ENCODE measurements at places on chromosomes 4 and X.

- DNase-seq, result no peak
Measured at GRCh38 chrX:69179380-69179911, 14.2 kb upstream of the PJA1 start.

DNA sequence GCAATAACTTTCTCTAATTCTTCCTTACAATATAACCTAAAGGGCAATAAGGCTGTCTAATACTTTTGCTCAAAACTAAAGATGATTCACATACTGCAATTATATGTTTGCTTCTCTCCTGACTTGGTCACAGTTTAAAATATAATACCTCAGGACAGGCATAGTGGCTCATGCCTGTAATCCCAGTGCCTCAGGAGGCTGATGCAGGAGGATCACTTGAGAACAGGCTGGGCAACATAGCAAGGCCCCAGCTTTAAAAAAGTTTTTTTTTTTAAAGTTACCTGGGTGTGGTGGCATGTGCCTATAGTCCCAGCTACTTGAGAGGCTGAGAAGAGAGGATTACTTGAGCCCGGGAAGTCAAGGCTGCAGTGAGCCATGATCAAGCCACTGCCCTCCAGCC, 229.7 kb upstream of the GALNT7 start:
- DNase-seq, result no peak

- DNase-seq, result no peak
Measured at GRCh38 chr4:177419434-177419833, 22.8 kb downstream of the AGA start.

DNA sequence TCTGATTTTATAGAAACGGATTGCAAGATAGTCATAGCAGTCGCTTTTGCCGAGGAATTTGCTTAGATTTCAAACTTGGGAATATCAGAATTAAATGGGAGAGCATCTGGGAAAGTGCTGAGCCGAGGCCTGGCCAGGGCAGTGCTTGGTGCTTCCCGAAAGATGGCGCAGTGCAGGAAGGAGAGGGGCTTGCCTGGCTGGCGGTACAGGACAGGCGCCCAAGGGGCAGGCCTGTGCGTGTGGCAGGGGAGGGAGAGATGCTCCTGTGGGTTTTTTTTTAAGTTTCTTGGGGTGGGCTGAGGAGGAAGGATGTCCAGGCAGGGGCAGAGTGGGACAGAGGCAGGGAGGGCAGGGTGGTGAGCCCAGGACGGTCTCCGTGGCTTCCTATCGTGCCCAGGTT, 241.1 kb downstream of the AFAP1 start:
- no peak for DNase-seq

- no peak for DNase-seq
Measured at GRCh38 chr4:87461281-87461700, 38.9 kb downstream of the NUDT9 start.

DNA sequence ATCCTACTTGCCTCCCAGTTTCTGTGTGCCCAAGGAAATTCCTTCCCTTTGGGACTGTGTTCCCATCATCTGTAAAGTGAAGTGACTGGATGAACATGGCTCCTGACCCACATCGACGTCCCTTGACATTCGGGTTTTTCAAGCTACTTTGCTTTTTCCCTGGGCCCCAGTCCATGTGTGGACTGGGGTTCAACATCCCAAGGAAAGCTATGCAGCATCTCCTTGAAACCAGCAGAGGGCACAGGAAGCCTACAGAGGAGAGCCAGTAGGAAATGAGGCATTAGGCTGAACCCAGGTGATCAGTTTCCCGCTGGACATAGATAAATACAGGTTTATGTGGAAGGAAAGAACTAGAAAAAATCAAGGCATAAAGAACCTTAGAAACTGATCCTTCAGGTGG, 145.1 kb upstream of the ARHGEF9 start:
- DNase-seq, result no peak

- no peak for DNase-seq
Measured at GRCh38 chr4:29051381-29051965, 1668.7 kb upstream of the PCDH7 start.

- DNase-seq, result no peak
Measured at GRCh38 chrX:109747681-109748080, 14.6 kb upstream of the ACSL4 start.

DNA sequence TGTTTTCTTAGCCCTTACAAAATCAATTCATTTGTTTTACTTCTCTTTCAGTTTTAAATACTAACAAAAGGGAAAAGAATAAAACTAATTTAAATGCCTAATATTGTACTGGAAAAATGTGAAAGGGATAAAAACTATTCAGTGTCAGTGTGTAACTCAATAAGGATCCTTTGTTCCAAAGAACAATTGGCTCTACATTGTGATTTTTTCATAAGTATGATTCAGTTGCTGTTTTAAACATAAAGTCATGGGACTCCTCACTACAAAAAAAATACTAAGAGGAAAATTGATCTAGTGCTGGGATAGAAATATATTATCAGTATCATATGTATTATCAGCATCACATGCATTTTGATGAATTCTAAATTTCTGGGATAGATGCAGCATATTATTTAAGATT, 199.4 kb upstream of the TRAM1L1 start:
- no peak for DNase-seq

GRCh38 chrX:14409341-14409740, 120.0 kb upstream of the GLRA2 start:
- no peak for DNase-seq

DNA sequence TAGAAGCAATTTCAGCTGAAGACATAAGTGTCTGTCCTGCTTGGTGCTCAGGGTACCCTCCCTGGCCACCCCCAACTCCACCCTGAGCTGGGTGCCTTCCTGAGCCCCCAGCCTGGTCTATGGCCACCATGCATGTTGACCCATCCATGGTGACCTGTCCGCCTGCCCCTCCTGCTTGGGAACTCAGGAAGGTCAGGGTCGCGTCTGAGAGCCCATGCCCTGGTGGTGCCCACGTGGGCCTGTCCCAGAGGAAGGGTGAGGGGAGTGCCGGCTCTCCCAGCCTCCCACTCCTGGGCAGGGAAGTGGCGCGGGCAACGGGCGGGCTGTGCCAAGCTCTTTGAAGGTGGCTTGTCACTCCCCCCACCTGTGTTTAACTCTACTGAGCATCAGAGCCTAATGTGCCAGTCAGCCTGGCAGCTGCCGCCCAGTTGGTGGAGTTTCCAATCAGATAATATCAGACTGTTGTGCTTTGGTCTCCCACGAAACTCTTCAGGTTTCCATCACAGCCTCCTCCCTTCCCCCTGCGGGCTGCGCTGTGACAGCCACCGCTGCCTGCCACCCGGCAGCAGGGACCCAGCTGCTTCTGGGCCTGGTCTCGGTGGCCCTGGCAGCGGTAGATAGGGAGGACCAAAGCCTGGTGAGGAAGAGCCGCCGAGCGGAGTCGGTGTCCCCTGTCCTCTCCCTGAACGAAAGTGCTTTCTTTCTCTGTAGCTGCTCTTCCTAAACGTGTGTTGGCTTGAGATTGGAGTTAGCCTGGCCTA, 4.8 kb downstream of the SH3BP2 start:
- DNase-seq, result peak; percentile 61

DNA sequence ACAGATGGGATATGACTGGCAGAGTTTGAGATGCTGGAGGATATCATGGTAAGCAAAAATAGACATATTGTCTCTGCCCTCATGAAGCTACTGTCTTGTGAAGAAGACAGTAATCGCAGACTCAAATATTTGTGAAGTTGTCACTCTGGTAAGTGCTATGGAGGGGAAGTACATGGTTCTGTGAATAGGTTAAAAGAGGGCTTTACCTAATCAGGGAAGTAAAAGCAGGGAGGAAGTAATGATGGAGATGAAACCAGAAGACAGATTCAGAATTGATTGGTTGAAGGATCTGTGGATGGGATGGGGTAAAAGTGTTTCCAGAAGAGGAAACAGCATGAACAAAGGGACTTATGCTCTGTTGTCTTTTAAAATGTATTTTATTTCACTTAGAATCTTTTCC, 19.3 kb upstream of the MAGED1 start:
- DNase-seq, result no peak

- DNase-seq, result no peak
Measured at GRCh38 chr4:152862608-152863007, 73.5 kb upstream of the FHDC1 start.

- no peak for DNase-seq
Measured at GRCh38 chr4:100061835-100062234, 111.8 kb upstream of the H2AZ1 start.

DNA sequence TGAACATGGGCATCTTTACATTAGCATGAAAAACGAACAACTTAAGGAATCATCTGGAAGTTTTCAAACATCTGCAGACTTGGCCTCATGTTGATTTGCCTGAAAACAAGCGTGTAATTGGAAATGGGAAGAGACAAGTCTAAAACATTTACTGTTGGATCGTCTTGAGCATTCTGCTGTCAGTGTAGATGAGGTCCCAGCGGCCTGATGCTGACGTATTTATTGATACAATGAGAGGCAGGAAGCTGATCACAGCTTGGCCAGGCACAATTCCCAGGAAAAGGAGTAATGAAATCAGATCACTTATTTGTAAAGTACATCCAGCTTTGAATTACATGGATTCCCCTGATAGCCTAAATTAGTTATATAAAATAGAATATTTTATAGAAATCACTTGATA, 210.6 kb downstream of the CLCN4 start:
- DNase-seq, result no peak

DNA sequence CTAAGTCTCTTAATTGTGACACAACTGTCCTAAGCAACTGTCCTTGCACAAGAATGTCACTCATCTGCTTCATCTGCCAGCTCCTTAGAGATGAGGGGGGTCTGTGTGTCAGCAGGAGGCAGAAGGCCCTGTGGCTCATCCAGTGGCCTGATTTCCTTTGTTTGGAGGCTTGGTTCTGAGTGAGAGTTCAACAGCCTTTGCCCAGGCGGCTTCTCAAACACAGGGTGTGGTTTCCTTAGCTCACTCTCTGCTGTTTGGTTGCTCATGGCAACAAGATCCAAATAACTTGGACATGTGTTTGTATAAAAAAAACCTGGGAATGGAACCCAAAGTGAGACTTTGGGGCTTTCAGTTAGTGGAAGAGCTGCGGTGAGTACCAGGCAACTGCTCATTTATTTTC, 46.6 kb downstream of the MAP7D3 start:
- peak; percentile 80 for DNase-seq

DNA sequence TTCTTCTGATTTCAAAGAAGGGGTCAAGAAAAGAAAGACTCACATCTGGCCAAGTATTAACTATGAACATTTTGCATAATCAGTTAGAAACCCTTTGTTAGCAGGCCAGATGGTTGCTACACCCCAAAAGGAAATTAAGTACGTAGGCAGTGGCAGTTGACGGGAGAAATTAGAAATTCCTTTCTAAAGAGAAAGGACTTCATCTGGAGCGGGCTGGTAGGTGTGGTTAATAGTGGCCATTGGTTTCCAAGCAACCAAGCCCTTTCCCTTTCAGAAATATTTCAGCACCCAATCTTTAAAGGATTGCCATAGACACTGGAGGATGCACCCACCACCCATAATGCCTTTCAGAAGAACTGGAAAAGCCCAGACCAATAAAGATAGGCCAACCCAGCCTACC, 235.7 kb upstream of the LDB2 start:
- DNase-seq, result no peak

- peak; percentile 17 for DNase-seq
Measured at GRCh38 chrX:39613997-39614679, 483.6 kb downstream of the BCOR start.

DNA sequence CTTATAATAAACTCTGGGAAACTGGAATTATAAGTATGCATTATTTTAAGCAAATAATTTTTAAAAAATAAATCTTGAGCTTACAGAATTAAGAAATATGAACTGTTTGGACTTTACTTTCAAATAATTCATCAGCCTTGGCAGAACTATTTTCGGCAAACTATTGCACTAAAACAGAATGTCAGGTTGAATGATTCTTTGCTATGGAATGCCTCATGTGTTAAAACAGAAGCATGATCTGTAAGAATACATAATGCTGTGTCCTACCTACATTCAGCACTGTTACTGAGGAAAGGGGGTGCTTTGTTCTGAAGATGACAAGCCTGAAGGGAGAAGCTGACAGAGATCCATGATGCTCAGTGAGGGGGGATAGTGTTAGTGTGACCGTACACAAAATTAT, 55.6 kb upstream of the EXOC1L start:
- DNase-seq, result no peak

DNA sequence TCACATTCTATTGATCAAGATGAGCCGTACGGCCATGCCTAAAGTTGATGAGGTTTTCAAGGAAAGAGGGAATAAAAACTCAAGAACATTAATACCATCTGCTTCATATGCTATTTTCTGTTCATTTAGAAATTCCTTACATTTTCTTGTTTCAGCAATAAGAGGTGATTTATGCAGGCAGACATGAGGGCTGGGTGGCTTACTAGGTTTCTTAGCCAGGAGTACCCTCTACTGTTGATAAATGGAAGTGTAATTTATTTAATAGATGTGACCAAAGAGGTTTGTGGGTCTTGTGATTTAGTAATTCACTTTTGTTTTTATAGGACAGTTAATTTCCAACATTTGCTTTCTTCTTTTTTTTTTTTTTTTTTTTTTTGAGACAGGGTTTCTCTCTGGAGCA, 6.4 kb upstream of the SMIM9 start:
- peak; percentile 52 for DNase-seq

DNA sequence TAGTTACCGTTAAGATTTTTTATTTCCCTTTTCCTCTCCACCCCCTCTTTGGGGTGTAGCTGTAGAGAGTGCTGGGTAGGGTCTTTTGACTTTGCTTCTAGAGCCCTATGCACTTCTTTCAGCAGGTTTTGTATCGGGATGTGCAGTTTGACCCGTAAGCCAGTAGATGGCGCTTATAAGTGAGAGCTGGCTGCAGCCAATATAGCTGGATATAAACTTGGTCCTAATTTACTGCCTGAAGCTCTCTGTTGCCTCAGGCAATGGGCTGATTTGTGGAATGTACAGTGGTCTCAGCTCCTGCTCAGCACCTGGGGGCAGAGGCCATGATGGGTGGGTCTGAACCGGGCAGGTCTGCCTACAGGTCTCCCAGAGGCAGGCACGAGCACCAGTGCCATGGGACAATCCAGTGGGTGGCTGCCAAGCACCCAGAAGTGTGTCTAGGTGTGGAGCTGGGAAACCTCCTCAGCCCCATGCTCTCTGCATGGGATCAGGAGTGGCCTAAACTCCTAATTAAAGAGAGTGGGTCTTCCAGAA, 146.5 kb downstream of the SPANXN1 start:
- no peak for DNase-seq

GRCh38 chr4:77849278-77849965, 13.2 kb upstream of the MRPL1 start:
- DNase-seq, result no peak

- DNase-seq, result no peak
Measured at GRCh38 chrX:24528605-24529004, 63.5 kb downstream of the PDK3 start.

DNA sequence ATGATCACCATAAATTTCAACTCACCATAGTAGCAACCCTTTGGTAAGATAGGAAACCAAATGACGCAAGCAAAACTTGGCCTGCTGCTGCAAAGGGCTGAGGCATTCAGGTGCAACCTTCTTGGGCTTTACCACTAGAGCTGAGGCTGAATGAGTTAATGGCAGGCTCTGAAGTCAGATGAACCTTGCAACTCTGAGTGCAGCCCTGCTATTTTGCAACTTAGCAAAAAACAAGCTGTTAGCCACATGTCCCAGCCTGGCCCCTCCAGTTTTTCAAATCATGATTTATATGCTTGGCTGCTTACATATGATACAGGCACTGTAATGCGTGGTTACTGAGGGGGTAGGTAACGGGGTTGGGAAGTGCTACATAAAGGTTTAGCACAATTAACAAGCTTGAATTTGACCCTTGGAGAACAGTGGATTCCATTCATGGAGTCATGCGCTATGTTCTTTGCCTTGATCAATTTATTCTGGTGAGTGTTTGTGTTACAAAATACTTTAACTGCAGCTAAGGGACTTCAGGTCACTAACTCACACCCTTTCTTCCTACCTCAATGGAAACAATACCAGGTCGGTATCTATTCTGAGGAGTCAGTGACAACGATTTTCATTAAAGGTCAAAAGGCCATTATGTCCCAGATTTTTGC, 80.5 kb upstream of the PPARGC1A start:
- no peak for DNase-seq

GRCh38 chrX:64338296-64338695, 57.0 kb downstream of the MTMR8 start:
- DNase-seq, result no peak

Measured in CD4-positive, alpha-beta T cell treated with Interleukin-2 at 100 ng/mL for 4 hours (primary cell).